ENCODE measurements at places on chromosomes 5 and 9. TPM values are rescaled to one million over a fixed set of nuclear protein-coding genes. Genes with fewer than 3 reads are reported as not detected.
A peak's percentile ranks its signal among the peaks of the same experiment; 100 is the strongest.

DNA sequence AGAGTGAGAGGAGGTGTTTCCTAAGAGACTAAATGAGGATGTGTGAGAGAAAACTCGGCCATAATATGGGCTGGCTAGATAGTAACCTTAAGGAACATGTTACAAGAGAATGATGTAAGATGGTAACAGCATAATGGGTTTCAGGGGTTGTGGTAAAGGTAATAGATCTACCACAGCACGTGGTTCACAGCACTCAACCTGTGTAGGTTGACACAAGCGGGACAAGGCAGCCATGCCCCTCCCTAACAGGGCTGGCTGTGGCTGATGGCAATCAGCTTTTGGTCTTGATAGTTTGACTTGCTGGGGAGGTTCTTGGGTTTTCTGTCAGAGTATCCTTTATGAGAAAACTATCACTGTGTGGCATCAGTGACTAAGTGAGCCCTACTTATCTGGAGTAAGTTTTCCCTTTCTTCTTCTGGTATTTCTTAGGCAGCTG is 138.6 kb downstream of the TRIO start:
- no peak for DNase-seq
- no peak overlapping the region for H3K27ac ChIP-seq
- no peaks in the 10 kb centered on the region for H3K27me3 ChIP-seq
- H3K4me3 ChIP-seq = no peak overlapping the region
- no peaks in the 10 kb centered on the region for H3K36me3 ChIP-seq

DNA sequence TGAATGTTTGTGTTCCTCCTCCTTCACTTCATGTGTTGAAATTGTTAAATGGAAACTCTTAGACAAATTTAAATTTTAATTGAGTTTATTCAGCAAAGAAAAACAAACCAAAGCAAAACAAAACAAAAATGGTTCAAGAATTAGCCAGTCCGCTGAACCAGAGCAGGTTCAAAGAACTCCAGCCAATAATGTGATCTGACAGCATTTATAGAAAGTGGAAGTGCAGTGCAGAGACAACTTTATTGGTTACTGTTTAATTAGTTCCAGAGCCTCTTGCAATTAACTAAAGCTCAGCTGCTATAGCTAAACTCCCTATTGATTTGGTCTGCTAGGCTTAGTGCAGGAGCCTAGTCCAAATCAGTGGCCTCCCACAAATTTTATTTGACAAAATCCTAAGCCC is 132.9 kb downstream of the RNF180 start:
- H3K4me1 ChIP-seq = no peaks in the 10 kb centered on the region
- no peak overlapping the region for H3K4me3 ChIP-seq
- H3K36me3 ChIP-seq = no peaks in the 10 kb centered on the region
- no peaks in the 10 kb centered on the region for H3K27me3 ChIP-seq

GRCh38 chr9:101795147-101795546 is 56.7 kb upstream of the GRIN3A start:
- H3K27me3 ChIP-seq = no peaks in the 10 kb centered on the region
- no peak for DNase-seq
- no peaks in the 10 kb centered on the region for H3K4me1 ChIP-seq

ARSI gene
- 7.3 TPM for total RNA-seq

GRCh38 chr5:113974976-113975375 is 386.9 kb upstream of the KCNN2 start:
- H3K4me1 ChIP-seq = no peaks in the 10 kb centered on the region
- DNase-seq = no peak
- H3K36me3 ChIP-seq = no peaks in the 10 kb centered on the region

- no peaks in the 10 kb centered on the region for H3K36me3 ChIP-seq
- peak within 1 kb of the TSS; percentile 81 for H3K4me3 ChIP-seq
- no peaks in the 10 kb centered on the region for H3K27me3 ChIP-seq
These were observed at the start of gene ZNF618 for GRCh38 chr9:113876151-113876992. TSS of gene ZNF618 (plus strand) at chr9:113876309. CDS start at chr9:113876381, 72 bp downstream.

MARCOL gene
- not detected for total RNA-seq

GRCh38 chr5:84725946-84726570 is 341.4 kb upstream of the EDIL3 start:
- H3K4me3 ChIP-seq = no peak overlapping the region
- H3K27me3 ChIP-seq = no peaks in the 10 kb centered on the region
- no peak overlapping the region for H3K27ac ChIP-seq

GRCh38 chr9:128629136-128629535 is 27.5 kb downstream of the DYNC2I2 start:
- no peaks in the 10 kb centered on the region for H3K4me1 ChIP-seq
- H3K36me3 ChIP-seq = peaks cover 65% of the 10 kb centered on the region
- H3K4me3 ChIP-seq = no peak overlapping the region
- H3K27me3 ChIP-seq = no peaks in the 10 kb centered on the region
- H3K27ac ChIP-seq = peak overlapping the region; percentile 37
- no peak for DNase-seq

CDC20B gene
- not detected for total RNA-seq

GRCh38 chr5:169248996-169249395 is 51.9 kb downstream of the SLIT3 start:
- H3K27me3 ChIP-seq = no peaks in the 10 kb centered on the region
- H3K27ac ChIP-seq = no peak overlapping the region
- DNase-seq = no peak
- H3K36me3 ChIP-seq = no peaks in the 10 kb centered on the region
- no peak overlapping the region for H3K4me3 ChIP-seq

ZNF462 gene
- 28.5 TPM for total RNA-seq

BAAT gene
- not detected for total RNA-seq

ANKRD18B gene
- not detected for total RNA-seq

DNA sequence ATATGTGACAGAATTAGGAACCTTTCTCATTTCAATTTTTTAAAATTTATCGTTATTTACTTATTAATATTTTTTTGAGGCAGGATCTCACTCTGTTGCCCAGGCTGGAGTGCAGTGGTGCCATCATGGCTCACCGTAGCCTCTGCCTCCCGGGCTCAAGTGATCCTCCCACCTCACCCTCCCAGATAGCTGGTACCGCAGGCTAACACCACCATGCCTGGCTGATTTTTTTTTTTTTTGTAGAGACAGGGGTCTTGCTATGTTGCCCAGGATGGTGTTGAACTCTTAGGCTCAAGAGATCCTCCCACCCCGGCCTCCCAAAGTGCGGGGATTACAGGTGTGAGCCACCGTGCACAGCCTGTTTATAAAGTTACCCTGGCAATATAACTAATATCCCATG is 275.2 kb downstream of the AOPEP start:
- H3K27me3 ChIP-seq = no peaks in the 10 kb centered on the region
- no peak for DNase-seq
- no peaks in the 10 kb centered on the region for H3K36me3 ChIP-seq
- peak overlapping the region; percentile 93 for H3K27ac ChIP-seq

GRCh38 chr9:33468797-33469621 is 4.7 kb downstream of the NOL6 start:
- H3K4me1 ChIP-seq = peaks cover 17% of the 10 kb centered on the region
- no peaks in the 10 kb centered on the region for H3K27me3 ChIP-seq
- H3K36me3 ChIP-seq = peaks cover 82% of the 10 kb centered on the region
- no peak for DNase-seq

SNX24 gene
- 32.0 TPM for total RNA-seq

NSUN2 gene
- 49.4 TPM for total RNA-seq

- DNase-seq = no peak
- no peak overlapping the region for H3K4me3 ChIP-seq
- H3K27me3 ChIP-seq = no peaks in the 10 kb centered on the region
- no peak overlapping the region for H3K27ac ChIP-seq
These were observed 24.9 kb downstream of the TRPM3 start for GRCh38 chr9:71096421-71097108.

GRCh38 chr9:3157011-3157410 is 313.1 kb upstream of the PUM3 start:
- H3K4me3 ChIP-seq = no peak overlapping the region
- no peak overlapping the region for H3K27ac ChIP-seq
- no peaks in the 10 kb centered on the region for H3K27me3 ChIP-seq
- DNase-seq = no peak
- H3K36me3 ChIP-seq = no peaks in the 10 kb centered on the region
- no peaks in the 10 kb centered on the region for H3K4me1 ChIP-seq

- no peak for DNase-seq
- no peaks in the 10 kb centered on the region for H3K27me3 ChIP-seq
- no peak overlapping the region for H3K27ac ChIP-seq
- H3K4me3 ChIP-seq = no peak overlapping the region
These were observed 6.8 kb upstream of the FXN start for GRCh38 chr9:69028754-69029153.

- H3K4me1 ChIP-seq = no peaks in the 10 kb centered on the region
- no peak overlapping the region for H3K4me3 ChIP-seq
These were observed 148.0 kb downstream of the RORB start for GRCh38 chr9:74645007-74645639.
